Eye (tissue), 1 donor: ENCODE measurements at places on chromosomes 6 and 20.
A peak's percentile ranks its signal among the peaks of the same experiment; 100 is the strongest.

- peak; percentile 67 for DNase-seq
Measured at GRCh38 chr20:49568278-49569151, 578 bp upstream of the PTGIS start.

GRCh38 chr6:88449770-88450169 lies 283.6 kb upstream of the CNR1 start:
- DNase-seq = no peak

- DNase-seq = no peak
Measured at GRCh38 chr6:147758303-147758702, 249.8 kb downstream of the SAMD5 start.

GRCh38 chr6:5323979-5324378 lies 62.7 kb downstream of the FARS2 start:
- DNase-seq = no peak

GRCh38 chr6:152428126-152428525 lies 209.0 kb downstream of the SYNE1 start:
- DNase-seq = no peak

GRCh38 chr20:5268449-5268848 lies 48.3 kb downstream of the PROKR2 start:
- DNase-seq = no peak

GRCh38 chr20:37185686-37186085 lies 6.3 kb upstream of the MROH8 start:
- no peak for DNase-seq

DNA sequence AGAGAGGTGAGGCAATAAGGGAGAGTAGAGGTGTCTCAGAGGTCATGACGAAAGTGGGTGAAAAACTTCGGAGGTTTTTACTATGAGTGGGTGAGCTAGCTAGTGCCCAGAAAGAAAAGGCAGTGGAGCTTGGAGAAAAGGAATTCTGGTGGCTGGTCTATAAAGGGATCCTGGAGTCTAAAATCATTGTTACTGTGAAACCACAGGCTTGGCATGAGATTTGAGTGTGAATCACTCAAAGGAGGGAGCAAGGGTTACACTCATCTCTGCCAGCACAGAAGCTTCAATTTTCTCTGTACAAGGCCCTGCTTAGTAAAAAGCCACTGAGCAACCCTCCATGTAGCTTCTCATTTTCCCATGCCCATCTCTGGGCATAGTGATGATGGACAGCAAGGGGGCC lies 47.5 kb downstream of the CD83 start:
- DNase-seq = no peak

DNA sequence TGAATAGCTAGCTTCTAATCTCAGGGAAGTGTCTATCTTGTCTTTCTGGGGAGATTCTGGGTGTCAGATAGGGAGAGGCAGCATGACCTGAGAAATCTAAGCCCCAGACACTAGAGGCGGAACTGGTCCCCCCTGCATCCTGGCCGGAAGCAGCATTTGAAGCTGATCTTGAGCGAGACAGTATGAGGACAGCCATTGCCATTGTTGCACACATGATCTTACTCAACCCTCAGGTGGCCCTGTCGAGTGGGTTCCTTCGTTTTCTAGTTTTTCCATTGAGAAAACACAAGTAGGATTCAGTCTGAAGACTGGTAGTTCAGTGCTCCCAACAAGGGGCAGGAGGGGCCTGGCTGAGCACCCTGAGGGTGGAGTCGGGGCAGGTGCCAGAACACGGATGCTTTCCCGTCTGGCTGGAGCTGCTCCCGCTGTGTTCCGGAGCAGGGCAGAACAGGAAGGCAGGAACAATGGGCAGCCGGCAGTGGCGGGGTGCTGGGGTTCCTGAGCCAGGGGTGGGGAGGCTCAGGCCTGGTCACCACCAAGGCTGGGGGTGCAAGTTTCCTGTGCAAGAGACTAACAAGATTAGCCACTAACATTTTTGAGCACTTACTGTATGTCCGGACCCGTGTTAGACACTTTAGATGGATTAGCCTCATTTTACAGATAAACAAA lies 7.9 kb upstream of the SDCBP2 start:
- no peak for DNase-seq

DNA sequence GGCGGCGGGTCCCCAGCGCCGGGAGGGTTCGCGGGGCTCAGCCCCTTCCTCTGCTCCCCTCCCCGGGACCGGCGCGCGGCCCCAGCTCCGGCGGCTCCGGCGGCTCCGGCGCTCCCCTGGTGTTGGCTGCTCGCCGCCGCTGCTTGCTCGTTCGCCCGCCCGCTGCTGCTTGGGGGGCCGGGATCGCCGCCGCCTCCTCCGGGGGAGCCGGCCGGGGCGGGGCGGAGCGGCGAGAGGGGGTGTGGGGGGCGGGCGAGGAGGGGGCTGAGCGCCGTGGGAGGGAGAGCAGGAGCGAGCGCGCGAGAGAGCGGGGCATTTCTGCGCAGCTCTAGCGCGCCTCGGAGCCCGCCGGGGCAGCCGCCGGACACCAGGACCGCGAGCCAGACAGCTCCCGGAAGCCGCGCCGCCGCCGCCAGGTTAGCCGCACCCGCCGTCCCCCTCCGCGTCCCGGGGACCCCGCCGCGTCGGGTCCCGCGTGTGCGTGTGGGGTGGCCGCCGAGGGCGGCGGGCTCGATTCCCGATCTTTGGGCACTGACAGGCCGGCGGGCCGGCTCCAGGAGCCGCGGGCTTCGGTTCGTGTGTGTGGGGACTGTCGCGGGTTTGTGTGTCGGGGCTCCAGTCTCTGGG lies 62.0 kb upstream of the EPB41L1 start:
- peak; percentile 58 for DNase-seq

DNA sequence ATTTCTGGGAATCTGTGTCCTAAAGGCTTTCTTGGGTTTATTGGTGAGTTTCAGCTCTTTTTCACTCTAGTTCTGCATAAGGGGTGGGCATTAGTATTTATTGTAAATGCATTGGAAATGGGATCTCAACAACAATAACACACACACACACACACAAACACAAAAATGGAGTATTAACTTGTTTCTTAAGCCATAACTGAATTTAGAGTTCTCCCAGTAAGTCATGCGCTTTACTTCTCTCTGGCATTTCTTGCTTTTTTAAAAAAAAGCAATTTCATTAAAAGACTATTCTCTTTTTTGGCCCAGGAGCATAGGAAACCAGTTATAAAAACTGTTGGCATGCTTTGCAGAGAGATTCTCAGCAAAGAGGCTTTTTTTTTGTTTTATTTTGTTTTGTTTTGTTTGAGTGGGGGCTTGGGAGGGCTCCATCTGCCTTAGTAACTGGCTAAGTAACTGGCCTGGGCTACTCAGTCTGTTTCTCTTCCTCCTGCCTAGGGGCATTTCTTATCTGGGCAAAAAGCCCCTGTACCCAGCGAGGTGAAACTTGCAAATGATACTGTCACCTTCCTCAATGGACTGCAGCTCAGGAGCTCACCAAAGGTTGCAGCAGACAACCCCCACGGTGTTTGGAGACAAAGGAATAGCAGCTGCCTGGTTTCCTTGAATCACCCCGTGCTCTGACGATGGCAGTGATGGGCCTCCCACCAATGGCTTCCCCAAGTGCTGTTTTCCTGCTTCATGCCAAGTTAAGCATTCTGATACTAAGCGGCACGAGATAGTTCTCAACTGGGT lies 128.5 kb downstream of the BCAS1 start:
- DNase-seq = no peak

DNA sequence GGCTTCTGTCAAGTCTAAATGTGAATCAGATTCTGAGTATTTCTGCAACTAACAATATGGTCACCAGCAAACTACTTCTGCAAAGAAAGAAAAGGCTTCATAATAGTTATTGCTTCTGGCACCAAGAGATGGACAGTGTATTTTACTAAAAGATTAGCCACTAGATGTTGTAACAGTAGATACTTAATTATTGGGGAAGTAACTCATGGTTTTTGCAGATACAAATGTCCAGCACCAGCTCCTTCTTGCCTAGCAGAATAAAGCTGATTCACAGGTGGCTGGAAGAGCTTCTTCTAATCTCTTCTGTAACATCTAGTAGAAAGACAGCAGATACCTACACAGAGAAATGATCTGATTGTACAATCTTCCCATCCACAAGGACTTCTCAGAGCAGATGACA lies 21.2 kb downstream of the ATXN1 start:
- no peak for DNase-seq

DNA sequence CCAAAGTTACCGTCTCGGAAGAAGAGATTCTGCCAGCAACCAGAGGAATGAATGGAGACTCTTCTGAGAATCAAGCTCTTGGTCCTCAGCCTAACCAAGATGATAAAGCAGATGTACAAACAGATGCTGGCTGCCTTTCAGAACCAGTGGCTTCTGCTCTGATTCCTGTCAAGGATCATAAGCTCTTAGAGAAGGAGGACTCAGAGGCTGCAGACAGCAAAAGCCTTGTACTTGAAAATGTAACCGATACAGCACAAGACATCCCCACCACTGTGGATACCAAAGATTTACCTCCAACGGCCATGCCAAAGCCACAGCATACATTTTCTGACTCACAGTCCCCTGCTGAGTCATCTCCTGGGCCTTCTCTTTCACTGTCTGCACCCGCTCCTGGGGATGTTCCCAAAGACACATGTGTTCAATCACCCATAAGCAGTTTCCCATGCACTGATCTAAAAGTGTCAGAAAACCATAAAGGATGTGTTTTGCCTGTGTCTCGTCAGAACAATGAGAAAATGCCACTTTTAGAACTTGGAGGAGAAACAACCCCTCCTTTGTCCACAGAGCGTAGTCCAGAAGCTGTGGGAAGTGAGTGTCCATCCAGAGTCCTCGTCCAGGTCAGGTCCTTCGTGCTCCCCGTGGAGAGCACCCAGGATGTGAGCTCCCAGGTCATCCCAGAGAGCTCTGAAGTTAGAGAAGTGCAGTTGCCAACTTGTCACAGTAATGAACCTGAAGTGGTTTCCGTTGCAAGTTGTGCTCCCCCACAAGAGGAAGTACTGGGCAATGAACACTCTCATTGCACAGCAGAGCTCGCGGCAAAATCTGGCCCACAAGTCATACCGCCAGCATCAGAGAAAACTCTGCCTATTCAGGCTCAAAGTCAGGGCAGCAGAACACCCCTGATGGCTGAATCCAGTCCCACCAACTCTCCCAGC lies 109.6 kb downstream of the RTN4IP1 start:
- no peak for DNase-seq

- DNase-seq = peak; percentile 95
Measured at GRCh38 chr6:26251354-26252076, 113.5 kb upstream of the BTN3A2 start.

- peak; percentile 9 for DNase-seq
Measured at GRCh38 chr20:58839991-58840747, 10.5 kb downstream of the GNAS-AS1 start.

GRCh38 chr6:119476024-119476423 lies 126.5 kb upstream of the MAN1A1 start:
- no peak for DNase-seq

- DNase-seq = no peak
Measured at GRCh38 chr6:1070085-1070521, 241.8 kb upstream of the FOXQ1 start.
